ENCODE measurements at places on chromosomes 7 and 10. TPM values are rescaled to one million over a fixed set of nuclear protein-coding genes. Genes with fewer than 3 reads are reported as not detected.

- DNase-seq: no peak
- H3K27ac ChIP-seq: no peak overlapping the region
- H3K4me3 ChIP-seq: no peak overlapping the region
- H3K27me3 ChIP-seq: no peaks in the 10 kb centered on the region
- H3K36me3 ChIP-seq: no peaks in the 10 kb centered on the region
Observed at GRCh38 chr10:79130846-79131245, 62.1 kb downstream of the ZMIZ1 start.

- no peak overlapping the region for H3K4me3 ChIP-seq
- no peaks in the 10 kb centered on the region for H3K36me3 ChIP-seq
- DNase-seq: no peak
- H3K4me1 ChIP-seq: no peaks in the 10 kb centered on the region
- H3K27ac ChIP-seq: no peak overlapping the region
Observed at GRCh38 chr10:77424257-77424656, 213.4 kb downstream of the KCNMA1 start.

- no peaks in the 10 kb centered on the region for H3K27me3 ChIP-seq
- H3K36me3 ChIP-seq: peaks cover 48% of the 10 kb centered on the region
- no peak for DNase-seq
- H3K4me3 ChIP-seq: no peak overlapping the region
Observed at GRCh38 chr7:99476107-99476506, 3.4 kb downstream of the ZNF789 start.

GRCh38 chr7:20352573-20353306 is 22.0 kb downstream of the ITGB8 start:
- no peak overlapping the region for H3K27ac ChIP-seq
- no peaks in the 10 kb centered on the region for H3K4me1 ChIP-seq
- no peaks in the 10 kb centered on the region for H3K27me3 ChIP-seq
- no peak for DNase-seq
- no peaks in the 10 kb centered on the region for H3K36me3 ChIP-seq

The RAMP3 gene
- 0.14 TPM for total RNA-seq

Data from activated T-helper 2 cell treated with anti-CD3 and anti-CD28 coated beads, Interferon-gamma antibody, Interleukin-2, Interleukin-4, amounts not matched to agents 10 μg/mL and 5 μg/mL and 100 μg/mL, durations not matched to agents 14 hours and 24 hours and 36 hours (primary cell).